ENCODE measurements at places on chromosomes 2 and 18. TPM values are rescaled to one million over a fixed set of nuclear protein-coding genes. Genes with fewer than 3 reads are reported as not detected.

The DOCK10 gene
- total RNA-seq, result 29.7 TPM

The KIF1A gene
- total RNA-seq, result 90.9 TPM

GRCh38 chr18:35466334-35466733 is 31.4 kb downstream of the INO80C start:
- DNase-seq, result no peak

- no peak for DNase-seq
Measured at GRCh38 chr2:102226612-102227391, 40.0 kb downstream of the IL1RL2 start.

DNA sequence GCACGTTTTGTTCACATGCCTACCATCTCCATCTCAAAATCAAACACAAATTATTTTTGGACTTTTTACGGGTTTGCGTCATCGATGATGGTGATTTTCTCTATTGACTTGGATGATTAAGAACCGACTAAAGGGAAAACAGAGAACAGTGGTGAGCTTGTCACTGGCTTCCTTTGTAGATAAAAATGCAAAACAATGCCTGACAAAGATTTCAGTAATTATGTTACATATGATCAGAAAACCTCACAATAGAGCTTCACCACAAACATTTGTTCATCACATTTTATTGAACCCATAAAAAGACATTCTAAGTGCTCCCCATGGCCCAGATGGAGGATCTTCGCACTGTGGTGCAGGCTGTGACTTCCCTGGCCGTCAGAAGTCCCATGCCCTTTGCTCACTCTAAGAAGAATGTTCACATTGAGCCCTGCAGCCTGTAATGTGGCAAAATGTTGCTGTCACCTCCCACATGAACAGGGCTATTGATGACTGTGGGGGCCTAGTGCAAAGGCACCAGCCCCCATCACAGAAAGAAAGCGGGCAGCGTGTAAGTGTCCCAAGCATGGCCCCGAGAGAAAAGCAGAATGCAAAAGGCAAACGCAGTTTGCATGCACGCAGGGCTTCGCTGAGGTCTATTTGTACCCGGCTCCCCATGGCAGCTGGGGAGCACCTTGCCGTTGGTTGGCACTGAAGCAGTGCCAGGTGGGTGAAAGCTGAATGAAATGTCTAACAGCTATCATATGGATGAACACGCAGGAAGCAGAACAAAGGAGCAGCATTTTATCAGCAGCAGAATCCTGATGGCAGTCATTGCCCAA is 60.6 kb downstream of the BCL2 start:
- DNase-seq, result no peak

DNA sequence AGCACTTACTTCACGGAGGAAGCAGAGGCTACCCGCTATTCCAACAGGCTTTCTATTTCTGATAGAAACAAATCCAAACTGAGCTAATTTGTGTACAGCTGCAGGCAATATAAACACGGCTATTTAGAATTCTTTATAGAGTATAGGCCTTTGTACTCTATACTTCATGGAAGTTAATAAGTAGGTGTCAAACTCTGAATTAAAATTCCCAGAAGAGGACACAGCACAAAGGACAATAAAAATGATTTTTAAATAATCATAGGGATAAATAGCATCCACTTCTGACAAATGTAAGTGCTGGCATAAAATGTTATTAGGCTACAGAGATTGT is 261.5 kb downstream of the AFF3 start:
- no peak for DNase-seq

The BMP10 gene
- total RNA-seq, result not detected

DNA sequence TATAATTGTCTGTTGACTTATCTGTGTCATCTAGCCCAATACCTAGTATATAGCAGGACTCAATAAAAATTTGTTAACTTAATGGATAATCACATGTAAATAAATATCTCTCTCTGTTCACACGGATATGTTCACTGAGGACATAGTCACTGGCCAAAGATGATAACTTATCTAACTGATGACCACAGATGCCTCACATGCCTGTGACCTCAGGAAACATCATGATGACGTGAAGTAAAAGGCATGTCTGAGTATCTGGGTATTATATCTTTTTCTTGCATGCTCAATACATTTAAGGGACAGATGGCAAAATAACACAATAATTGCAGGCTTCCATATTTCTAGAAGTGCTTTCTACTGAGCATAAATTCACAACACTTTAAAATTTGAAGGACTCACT is 41.4 kb upstream of the PARD3B start:
- DNase-seq, result no peak

- DNase-seq, result no peak
Measured at GRCh38 chr18:23405636-23406035, 47.5 kb upstream of the RIOK3 start.

- DNase-seq, result no peak
Measured at GRCh38 chr2:132871831-132872230, 201.8 kb upstream of the LYPD1 start.

DNA sequence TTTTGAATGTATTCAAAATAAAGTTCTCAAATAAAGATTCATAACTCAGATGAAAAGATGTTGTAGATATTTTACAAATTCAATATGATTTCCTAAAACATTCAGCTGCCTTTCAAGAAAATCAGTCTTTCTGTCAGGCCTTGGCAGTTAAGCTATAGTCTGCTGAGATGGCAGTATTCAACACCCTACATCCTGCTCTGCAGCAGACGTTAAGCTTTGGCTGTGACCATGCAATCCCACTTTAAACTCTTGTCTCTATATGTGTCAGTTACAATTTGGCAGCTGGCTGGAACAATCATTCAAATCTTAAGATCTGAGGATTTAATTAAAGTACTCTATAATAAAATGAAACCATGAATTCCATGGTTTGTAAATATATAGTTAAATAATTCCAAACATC is 567.3 kb upstream of the ZNF804A start:
- no peak for DNase-seq

The RBFA gene
- 47.0 TPM for total RNA-seq

The CERKL gene
- total RNA-seq, result 0.23 TPM

- DNase-seq, result no peak
Measured at GRCh38 chr2:219612577-219613286, 14.7 kb upstream of the SLC4A3 start.

DNA sequence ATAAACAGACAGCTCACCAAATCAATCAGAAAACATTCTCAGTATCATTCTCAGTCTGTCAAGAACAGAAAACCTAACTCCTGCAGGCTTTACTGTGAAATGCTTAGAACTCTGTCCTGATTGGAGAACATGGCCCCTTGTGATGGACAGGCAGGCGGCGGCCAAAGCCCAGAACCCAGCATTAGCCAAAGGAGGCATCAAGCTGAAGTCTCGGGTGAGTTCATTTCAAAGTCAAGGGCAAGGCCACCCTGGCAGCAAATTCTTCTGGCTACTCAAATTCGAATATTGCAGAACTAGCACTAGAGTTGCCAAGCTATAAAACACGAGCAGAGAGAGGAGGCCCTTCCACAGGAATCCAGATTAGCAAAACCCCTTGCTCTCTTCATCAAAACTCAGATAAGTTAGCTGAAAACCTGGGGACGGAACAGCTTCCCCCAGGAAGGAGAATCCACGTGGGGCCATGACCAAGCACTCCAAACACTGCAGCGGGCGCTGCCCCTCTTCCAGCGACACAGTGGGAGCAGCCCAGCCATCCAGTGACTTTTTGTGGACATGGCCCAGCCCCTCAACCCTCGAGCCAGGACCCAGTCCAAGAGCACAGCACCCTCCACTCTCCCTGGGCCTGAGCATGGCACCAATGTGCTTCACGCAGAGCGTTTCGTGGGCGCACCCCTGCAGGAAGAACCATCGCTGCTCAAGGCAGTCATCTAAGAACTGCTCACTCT is 98.6 kb downstream of the HDAC4 start:
- no peak for DNase-seq

GRCh38 chr18:9017905-9018227 is 84.6 kb upstream of the NDUFV2 start:
- DNase-seq, result no peak

DNA sequence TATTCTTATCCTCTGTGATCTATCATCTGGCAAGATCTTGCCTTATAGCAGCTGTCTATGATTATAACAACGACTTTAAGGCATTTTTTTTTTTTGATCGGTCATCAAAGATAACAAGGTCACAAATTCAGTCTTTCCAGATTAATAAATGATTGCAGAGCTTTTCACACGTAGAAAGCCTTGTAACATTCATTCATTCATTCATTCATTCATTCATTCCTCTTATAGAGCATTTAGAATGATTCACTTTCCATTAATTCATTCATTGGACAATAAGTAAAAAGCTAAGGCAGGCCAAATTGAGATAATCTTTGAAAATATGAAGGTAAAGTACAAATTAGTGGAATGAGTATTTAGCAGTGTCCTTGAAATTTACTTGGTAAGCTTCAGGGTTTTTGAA is 223.7 kb downstream of the NUP35 start:
- DNase-seq, result no peak

DNA sequence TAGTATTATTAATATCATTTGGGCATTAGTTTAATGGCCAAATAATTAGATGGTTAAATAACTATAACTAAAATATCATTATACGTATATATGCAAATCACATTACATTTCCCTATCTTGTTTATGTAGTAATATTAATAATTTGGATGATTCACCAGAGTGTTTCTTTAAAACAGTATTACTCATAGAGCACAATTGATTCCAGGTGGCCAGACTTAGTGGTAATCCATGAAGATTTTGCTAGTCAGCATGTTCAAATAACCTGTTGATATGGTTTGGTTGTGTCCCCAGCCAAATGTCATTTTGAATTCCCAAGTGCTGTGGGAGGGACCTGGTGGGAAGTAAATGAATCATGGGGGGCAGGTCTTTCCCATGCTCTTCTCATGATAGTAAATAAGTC is 782.3 kb downstream of the LRP1B start:
- DNase-seq, result no peak

The IL36B gene
- not detected for total RNA-seq

GRCh38 chr18:79574938-79575525 is 104.6 kb upstream of the CTDP1 start:
- no peak for DNase-seq

The RSAD2 gene
- 1.0 TPM for total RNA-seq

The TMEM169 gene
- total RNA-seq, result 34.8 TPM

- DNase-seq, result no peak
Measured at GRCh38 chr2:226135861-226136548, 663.6 kb downstream of the IRS1 start.

DNA sequence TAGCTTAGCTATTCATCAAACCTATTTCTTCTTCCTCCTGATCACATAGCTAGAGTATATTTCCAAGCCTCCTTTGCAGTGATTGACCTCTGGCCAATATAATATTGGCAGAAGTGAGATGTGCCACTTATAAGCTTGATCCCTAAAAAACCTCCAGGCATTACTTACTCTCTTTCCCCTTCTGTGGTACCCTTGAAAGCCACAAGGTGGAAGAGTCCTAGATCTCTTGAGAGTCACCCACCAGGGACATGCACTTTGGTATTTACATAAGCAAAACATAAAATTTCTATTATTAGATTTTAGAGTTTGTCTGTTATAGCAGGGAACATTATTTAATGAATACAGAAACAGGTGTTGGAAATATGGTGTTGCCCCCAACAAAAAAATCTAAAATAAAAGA is 112.0 kb downstream of the EXOC6B start:
- DNase-seq, result no peak

DNA sequence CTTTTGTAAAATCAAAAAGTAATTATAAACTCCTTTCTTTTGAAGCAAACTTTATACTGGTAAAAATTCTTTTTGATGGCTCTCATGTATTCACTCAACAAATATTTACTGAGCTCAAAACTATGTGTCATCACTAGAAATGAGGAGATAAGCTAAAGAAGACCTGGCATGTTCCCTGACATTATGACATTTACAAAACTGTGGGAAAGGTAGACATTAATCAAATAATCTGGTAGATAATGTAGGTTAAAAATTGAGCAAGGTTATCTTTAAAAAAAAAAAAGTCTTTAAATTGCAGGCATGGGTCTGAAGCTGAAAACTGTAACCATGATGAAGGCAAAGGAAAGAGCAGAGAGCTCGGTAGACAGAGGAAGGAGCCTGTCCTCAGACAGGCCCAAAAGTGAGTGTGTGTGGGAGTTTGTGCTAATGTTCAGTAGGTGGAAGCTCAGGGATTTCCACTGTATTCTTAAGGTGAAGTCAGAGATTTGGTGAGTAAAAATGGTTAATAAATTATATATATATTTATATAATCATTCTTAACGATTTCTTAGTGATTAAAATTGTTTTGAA is 612.9 kb downstream of the LRP1B start:
- no peak for DNase-seq

GRCh38 chr2:217743407-217743806 is 259.4 kb downstream of the TNS1 start:
- no peak for DNase-seq

GRCh38 chr2:206189691-206190090 is 30.0 kb downstream of the EEF1B2 start:
- DNase-seq, result no peak

GRCh38 chr2:41859615-41860514 is 188.0 kb upstream of the PKDCC start:
- no peak for DNase-seq

The IL1A gene
- not detected for total RNA-seq

The MYO3B gene
- not detected for total RNA-seq

The PPP1R1C gene
- total RNA-seq, result 1.7 TPM

The HOXD13 gene
- not detected for total RNA-seq

DNA sequence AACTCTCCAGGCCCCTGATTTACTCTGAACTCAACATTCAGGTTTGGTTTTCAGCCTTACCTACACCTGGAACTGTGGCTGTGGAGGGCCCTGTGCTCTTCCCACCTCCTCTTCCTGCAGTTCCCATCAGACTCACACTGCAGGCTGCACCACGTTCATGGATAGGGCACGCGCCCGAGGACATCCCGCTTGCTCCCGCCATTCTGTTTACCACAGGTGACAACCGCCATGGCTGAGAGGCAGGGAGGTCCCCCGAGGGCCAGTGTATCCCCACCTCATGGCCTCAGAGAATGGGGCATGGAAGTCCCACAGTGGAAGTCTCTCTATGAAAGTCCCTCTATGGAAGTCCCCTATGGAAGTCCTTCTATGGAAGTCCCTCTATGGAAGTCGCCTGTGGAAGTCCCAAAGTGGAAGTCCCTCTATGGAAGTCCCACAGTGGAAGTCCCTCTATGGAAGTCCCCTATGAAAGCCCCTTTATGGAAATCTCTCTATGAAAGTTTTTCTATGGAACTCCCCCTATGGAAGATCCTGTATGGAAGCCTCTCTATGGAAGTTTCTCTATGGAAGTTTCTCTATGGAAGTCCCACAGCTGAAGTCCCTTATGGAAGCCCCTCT is 358.4 kb upstream of the SALL3 start:
- no peak for DNase-seq

DNA sequence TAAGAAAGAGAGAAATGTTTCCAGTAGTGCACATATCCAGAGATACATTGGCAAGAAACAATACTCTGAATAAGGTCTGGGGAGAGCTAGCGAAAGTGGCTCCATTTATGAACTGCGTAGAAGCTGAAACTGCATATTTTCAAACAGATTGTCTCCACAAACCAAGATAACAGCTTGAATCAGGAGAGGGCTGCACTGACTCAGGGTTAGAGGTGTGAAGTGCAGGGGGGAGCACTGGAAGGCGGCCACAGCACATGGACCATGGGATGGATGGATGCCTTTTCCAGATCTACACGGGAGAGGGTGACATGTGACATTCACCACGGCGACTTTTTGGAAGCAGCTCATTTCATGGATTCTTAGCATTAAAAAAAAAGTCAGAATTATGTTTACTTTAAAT is 729.4 kb downstream of the RNF144A start:
- DNase-seq, result no peak

The SERPINB3 gene
- not detected for total RNA-seq

- no peak for DNase-seq
Measured at GRCh38 chr2:3631161-3631850, 26.7 kb upstream of the ALLC start.

- no peak for DNase-seq
Measured at GRCh38 chr2:225032246-225032645, 10.0 kb downstream of the DOCK10 start.

The MAP3K2 gene
- 35.1 TPM for total RNA-seq

All from neural crest cell (in vitro differentiated cells).